ENCODE measurements at places on chromosomes 12 and 14.

GRCh38 chr14:91867316-91867988, at the start of gene TC2N:
TSS of gene TC2N (minus strand) at chr14:91867536. CDS start at chr14:91813769, 53,767 bp downstream.
- peaks cover 8% of the 10 kb centered on the region for H3K4me1 ChIP-seq
- H3K4me3 ChIP-seq = no peak within 1 kb of the TSS
- H3K27ac ChIP-seq = no peak within 1 kb of the TSS
- H3K36me3 ChIP-seq = no peaks in the 10 kb centered on the region

DNA sequence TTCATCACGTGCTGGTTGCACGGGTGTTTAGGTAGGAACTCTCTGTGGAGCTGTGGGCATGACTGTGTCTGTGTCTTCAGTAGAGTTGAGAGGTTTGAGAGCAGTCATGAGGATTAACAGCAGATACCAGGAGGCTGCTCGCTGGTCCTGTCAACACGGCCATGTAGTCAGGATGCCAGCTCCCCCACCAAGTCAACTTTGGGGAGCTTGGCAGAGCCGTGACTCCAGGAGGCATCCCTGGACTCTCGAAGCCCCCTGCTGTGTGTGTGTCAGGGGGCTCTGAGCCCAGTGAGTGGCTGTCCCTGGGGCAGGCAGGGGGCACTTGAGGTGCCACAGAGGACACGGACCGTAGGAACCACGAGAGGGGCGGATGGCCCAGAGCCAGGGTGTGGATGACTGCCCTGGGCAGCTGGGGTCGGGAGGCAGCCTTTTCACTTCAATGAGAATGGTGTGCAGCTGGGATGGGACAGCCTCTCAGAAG, 7.2 kb upstream of the GPR132 start:
- H3K27me3 ChIP-seq = peaks cover 7% of the 10 kb centered on the region
- H3K36me3 ChIP-seq = no peaks in the 10 kb centered on the region
- no peak overlapping the region for H3K27ac ChIP-seq

DNA sequence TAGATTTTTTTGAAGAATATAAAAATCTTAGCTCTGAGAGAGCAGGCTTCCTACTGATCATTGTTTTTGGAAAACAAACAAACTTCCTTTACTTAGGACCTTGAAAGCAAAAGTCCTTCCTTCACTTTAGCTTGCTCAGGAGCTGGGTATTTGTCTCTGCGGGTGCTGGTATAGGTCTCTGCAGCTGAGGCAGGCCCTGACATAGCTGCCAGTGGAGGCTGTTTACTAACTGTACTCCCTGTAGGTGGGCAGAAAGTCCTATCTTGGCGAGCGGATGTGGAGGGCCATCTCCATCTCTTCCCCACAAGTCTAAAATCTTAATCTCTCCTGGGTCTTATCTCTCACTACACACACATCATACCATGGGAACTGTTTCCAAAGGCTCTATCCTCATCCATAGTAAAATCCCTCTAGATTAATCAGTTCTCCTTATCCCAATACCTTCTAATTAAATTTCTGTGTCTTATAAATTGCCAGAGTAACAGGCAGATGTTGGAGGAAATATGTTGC, 4.1 kb upstream of the MIA2 start:
- no peaks in the 10 kb centered on the region for H3K4me1 ChIP-seq
- no peaks in the 10 kb centered on the region for H3K27me3 ChIP-seq
- H3K27ac ChIP-seq = no peak overlapping the region
- H3K4me3 ChIP-seq = no peak overlapping the region
- no peak for DNase-seq

DNA sequence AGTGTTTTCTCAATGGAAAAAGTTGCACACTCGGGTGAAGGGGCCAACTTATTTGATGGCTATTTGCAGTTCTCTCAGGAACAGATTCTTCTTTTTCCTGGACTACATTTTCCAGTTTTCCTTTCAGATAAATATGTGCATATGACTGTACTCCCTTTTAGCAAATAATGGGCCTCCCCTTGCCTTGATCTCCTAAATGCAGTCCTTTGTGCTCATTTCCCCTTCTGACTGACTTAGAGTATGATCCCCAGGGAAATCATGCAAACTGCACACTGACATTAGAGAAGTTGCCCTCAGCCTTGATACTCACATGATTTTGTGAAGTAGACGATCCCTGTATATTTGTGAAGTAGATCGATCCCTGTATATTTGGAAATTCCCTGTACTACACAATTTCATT, 492.9 kb upstream of the NOVA1 start:
- no peak for DNase-seq
- H3K36me3 ChIP-seq = no peaks in the 10 kb centered on the region
- no peaks in the 10 kb centered on the region for H3K4me1 ChIP-seq
- H3K4me3 ChIP-seq = no peak overlapping the region

- H3K4me3 ChIP-seq = no peak overlapping the region
- no peak overlapping the region for H3K27ac ChIP-seq
- H3K36me3 ChIP-seq = no peaks in the 10 kb centered on the region
- H3K4me1 ChIP-seq = no peaks in the 10 kb centered on the region
Observed at GRCh38 chr12:70747445-70748260, 110.4 kb upstream of the PTPRB start.

GRCh38 chr12:27595231-27595642, 71.2 kb downstream of the PPFIBP1 start:
- peaks cover 49% of the 10 kb centered on the region for H3K36me3 ChIP-seq
- H3K27me3 ChIP-seq = no peaks in the 10 kb centered on the region
- no peak for DNase-seq
- peaks cover 4% of the 10 kb centered on the region for H3K4me1 ChIP-seq
- H3K4me3 ChIP-seq = no peak overlapping the region

- H3K27ac ChIP-seq = no peak overlapping the region
- no peak overlapping the region for H3K4me3 ChIP-seq
- no peak for DNase-seq
- no peaks in the 10 kb centered on the region for H3K27me3 ChIP-seq
- peaks cover 44% of the 10 kb centered on the region for H3K36me3 ChIP-seq
Observed at GRCh38 chr12:2925322-2925995, 33.7 kb upstream of the TEAD4 start.

DNA sequence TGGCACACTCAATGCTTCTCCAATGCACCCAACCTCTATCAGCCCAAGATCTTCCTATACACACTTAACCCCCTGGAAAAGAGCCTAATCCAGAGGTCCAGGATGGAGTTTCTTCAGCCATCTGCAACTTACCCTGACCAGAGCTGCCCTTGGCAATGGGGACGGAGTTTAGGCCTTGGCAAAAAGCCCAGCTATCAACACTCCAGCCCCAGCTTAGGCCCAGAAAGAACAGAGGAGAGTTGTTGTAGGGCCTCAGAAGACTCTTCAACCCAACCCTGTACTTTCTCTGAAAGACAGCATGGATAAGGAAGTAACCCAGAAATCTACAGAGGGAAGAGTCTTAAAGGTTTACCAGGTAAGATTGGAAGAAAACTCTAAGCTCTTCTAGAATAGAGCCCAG, 219.3 kb upstream of the PELI2 start:
- no peak overlapping the region for H3K27ac ChIP-seq
- no peak overlapping the region for H3K4me3 ChIP-seq
- H3K4me1 ChIP-seq = peaks cover 15% of the 10 kb centered on the region
- no peak for DNase-seq
- no peaks in the 10 kb centered on the region for H3K36me3 ChIP-seq
- H3K27me3 ChIP-seq = no peaks in the 10 kb centered on the region

DNA sequence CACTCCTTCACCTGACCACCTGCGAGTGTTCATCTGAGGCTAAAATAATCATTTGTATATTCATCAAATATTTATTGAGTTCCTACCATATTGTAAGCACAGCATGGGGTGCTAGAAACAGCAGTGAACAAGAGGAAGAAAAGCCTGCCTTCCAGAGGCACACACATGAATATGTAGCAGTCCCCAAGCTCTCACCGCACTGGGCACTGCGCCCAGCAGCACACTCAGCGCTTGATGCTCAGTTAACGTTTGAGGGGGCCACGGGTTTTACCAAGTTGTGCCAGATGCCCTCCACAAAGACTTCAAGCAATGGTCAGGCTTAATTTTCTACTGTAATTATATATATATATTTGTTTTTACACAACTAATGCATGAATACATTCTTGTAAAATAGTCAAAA, 52.0 kb downstream of the HELB start:
- H3K4me1 ChIP-seq = no peaks in the 10 kb centered on the region
- H3K27me3 ChIP-seq = no peaks in the 10 kb centered on the region

DNA sequence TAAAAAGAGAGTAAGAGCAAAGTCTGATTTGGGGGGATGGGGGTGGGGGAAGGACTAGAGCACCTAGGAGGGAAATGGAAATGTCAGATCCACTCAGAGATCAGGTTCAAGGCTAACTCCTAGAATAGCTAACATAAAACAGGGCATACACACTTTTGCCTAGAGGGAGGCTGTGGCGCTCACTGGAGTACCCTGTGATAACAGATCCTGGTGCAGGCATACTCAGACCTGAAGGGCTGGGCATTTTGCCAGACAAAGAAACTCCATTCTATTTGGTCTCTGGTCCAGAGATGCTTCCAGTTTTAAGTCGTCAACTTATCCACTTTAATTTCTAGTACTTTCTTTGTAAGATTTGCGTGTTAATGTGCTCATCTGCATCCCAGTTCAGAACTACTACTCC, 5.8 kb downstream of the CTDSP2 start:
- H3K4me1 ChIP-seq = peaks cover 84% of the 10 kb centered on the region
- no peak for DNase-seq
- H3K27ac ChIP-seq = peak overlapping the region; percentile 13
- H3K27me3 ChIP-seq = no peaks in the 10 kb centered on the region
- H3K36me3 ChIP-seq = peaks cover 7% of the 10 kb centered on the region

DNA sequence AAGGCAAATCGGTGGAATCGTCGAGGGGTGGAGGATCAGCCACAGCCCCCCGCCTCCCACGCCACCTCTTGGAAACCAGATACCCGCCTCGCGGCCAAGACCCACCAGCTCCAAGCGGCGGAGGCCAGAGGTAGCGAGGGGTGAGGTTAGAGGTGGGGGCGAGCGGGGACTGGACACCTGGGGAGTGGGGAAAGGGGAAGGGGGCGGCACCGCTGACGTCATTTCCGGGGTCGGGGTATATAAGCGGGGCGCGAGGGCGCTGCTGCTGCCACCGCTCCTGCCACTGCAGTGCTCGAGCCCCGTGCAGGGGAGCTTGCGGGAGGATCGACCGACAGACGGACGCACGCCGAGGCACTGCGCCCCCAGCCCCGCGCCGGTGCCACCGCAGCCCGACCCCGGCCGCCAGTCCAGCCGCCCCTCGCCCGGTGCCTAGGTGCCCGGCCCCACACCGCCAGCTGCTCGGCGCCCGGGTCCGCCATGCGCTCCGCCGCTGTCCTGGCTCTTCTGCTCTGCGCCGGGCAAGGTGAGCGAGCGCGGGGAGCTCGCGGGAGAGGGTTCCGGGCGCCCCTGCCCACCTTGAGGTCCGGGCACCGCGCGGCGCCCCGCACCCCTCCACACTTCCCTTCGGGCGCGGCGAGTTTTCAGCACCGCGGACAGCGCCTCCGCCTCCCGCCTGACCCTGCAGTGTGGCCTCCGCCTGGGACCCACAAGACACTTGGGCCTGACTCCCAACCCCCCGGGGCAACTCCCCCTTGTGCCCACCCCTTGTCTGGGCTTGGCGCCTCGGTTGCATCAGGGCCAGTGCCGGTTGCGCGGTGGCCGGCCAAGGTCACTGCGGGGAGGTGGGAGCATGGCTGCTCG, at the start of gene CHGA:
Gene CHGA (plus strand): TSS at position 268 of the 861 bp plus-strand sequence. CDS start 210 bp downstream, at position 478.
- H3K4me1 ChIP-seq = peaks cover 5% of the 10 kb centered on the region
- DNase-seq = peak; percentile 83
- no peaks in the 10 kb centered on the region for H3K36me3 ChIP-seq

DNA sequence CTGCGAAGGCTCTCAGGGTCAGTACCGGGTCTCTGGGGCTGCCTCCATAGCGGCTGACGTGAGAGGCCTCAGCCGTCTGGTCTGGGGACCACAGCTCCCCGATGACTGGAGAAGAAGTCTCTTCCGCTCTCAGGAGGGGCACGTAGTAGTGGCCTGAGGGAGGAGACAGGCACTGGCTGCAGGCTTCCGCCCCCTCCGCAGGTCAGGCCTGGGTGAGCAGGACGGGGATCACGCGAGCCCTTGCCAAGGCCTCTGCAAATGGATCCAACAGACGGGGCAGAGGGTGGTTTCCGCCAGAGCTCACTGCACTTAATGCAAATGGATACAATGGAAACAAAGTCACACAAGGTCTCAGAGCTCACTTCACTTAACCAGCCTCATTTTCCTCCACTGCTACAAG, 24.7 kb downstream of the ANKLE2 start:
- H3K27ac ChIP-seq = no peak overlapping the region
- no peak for DNase-seq
- H3K27me3 ChIP-seq = no peaks in the 10 kb centered on the region
- no peak overlapping the region for H3K4me3 ChIP-seq

DNA sequence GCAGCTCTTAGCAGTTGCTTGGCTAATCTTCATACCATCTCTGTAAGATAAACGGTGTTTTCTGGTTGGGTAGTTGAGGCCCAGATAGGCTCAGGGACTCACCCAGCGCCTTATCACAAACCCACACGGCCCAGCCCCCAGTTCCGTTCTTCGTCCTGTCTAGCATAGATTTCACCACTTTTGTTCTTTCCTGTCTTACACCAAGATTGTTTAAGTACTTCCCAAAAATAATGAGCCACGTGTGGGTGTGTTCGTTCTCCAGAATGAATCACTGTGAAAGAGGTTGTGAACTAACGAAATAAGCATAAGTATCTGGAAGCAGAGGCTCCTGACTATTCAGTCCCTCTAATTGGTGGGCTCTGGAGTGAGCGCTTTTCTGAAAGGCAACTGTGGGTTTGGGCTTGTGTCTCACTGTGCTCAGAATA, 21.4 kb downstream of the ACVR1B start:
- H3K36me3 ChIP-seq = peaks cover 20% of the 10 kb centered on the region
- no peak overlapping the region for H3K27ac ChIP-seq
- no peak for DNase-seq
- no peak overlapping the region for H3K4me3 ChIP-seq
- peaks cover 49% of the 10 kb centered on the region for H3K4me1 ChIP-seq
- H3K27me3 ChIP-seq = no peaks in the 10 kb centered on the region

DNA sequence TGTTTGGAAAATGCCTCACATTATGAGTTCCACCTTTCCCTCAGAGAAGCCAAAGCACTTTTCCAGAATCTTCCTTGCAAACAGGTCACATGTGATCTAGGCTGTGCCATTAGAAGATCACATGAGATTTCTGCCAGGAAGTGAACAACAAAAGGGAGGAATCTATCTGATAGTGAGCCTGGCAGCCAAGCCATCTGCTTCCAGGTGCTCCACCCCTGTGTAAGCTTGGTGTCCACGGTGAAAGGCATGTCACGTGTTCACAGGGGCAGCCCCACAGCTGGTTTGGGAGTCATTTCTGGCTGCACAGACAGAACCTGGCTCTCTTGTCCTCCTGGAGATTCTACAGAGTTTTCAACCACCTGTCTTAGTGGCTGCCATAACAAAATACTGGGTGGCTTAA, 3.5 kb upstream of the KSR2 start:
- no peak overlapping the region for H3K27ac ChIP-seq
- DNase-seq = no peak
- no peak overlapping the region for H3K4me3 ChIP-seq
- peaks cover 3% of the 10 kb centered on the region for H3K36me3 ChIP-seq

- H3K27me3 ChIP-seq = peaks cover 18% of the 10 kb centered on the region
- peaks cover 12% of the 10 kb centered on the region for H3K4me1 ChIP-seq
- no peak overlapping the region for H3K4me3 ChIP-seq
Observed at GRCh38 chr12:131381716-131382430, 329.0 kb upstream of the SFSWAP start.
